Stimulated activated effector memory CD8-positive, alpha-beta T cell treated with anti-CD3 and anti-CD28 coated beads, Interleukin-12 subunit alpha, Interleukin-12 subunit beta, amount 100 ng/mL, for 72 hours (primary cell): ENCODE measurements at places on chromosomes 5 and 9.
A peak's percentile ranks its signal among the peaks of the same experiment; 100 is the strongest.

GRCh38 chr5:72179028-72179815 is 71.9 kb downstream of the MAP1B start:
- no peak for DNase-seq

DNA sequence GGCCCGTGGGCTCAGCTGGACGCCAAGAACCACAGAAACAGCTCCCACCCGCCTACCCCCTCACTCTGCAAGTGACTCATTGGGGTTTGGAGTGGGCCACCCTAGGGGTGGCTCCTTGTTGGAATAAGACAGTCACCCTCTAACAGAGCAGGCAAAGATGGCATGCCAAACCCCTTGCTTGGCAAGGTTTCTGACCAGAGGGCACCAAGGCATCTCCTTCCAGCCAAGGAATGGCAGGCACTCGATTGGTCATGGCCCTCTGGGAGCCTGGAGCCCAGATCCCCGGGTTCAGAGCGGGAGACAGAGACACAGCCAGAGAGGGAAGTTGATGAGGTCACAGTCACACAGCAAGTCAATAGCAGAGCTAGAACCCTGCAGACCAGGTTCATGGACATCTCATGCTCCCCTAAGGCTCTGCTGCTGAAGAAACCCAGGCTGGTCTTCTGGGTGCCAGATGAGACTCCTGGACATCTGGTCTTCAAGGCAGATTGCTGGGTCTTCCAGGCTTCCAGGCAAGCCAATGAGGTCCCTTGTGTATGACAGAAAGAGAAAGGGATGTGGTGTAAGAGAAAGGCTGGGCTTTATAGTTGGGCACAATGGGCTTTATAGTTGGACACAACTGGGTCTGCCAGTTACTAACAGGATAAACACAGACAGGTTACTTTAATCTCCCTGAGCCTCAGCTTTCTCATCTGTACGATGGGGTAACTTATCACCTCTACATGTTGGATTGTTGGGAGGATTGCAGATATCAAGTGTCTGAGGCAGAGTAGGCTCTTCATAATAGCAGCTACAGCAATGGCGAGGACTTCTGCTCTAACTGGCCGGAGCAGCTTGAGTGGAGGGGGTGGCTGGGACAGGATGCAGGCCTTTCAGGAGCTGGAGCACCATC is 23.3 kb upstream of the KIF12 start:
- DNase-seq = no peak

DNA sequence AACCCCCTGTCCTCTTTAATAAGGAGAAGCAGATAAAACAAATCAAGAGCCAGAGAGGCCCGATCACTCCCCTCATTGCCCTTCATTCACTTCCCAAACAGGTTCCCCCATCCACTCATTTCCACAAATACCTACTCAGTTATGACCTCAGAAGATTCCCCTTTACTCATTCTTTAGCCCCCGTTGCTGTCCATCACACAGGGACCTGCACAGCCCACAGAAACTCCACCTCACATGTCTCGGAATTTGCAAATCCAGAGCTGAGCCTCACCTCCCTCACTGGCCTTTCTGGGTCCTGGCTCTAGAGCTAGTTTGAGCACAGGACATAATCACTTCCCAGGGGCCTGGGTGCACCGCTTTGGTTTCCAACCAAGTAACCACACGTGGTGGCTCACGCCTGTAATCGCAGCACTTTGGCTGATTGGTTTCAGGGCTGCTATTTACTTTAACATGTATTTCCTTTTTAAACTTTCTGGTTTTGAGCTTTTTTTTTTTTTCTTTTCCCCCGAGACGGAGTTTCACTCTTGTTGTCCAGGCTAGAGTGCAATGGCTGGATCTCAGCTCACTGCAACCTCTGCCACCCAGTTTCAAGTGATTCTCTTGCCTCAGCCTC is 17.8 kb downstream of the ATP6V0E1 start:
- DNase-seq = peak; percentile 66

GRCh38 chr5:147985608-147986007 is 78.2 kb upstream of the SPINK5 start:
- DNase-seq = no peak

DNA sequence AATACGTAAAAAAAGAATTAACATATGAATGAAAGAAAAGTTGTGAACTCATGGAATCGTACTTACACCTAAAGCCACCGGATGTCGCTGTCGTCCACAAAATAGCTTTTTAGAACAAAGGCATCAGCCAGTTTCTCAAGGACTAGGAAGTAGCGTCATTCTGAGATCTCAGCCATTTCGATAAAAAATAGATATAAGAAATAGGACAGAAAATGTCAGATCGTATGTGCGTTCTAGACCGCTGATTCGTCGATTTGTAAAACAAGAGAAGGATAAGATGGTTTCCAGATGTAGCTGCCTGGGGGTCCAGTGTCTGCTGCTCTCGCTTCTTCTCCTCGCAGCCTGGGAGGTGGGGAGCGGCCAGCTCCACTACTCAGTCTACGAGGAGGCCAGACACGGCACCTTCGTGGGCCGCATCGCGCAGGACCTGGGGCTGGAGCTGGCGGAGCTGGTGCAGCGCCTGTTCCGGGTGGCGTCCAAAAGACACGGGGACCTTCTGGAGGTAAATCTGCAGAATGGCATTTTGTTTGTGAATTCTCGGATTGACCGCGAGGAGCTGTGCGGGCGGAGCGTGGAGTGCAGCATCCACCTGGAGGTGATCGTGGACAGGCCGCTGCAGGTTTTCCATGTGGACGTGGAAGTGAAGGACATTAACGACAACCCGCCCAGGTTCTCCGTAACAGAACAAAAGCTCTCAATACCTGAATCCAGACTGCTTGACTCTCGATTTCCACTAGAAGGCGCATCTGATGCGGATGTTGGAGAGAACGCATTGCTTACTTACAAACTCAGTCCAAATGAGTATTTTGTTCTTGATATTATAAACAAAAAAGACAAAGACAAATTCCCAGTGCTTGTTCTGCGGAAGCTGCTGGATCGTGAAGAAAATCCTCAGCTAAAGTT is at the start of gene PCDHA10:
TSS of gene PCDHA10 (plus strand) at position 126 of the 903 bp plus-strand sequence. CDS start at position 278, 152 bp downstream.
- DNase-seq = no peak

- no peak for DNase-seq
Measured at GRCh38 chr9:130116346-130116745, 55.9 kb upstream of the NCS1 start.

DNA sequence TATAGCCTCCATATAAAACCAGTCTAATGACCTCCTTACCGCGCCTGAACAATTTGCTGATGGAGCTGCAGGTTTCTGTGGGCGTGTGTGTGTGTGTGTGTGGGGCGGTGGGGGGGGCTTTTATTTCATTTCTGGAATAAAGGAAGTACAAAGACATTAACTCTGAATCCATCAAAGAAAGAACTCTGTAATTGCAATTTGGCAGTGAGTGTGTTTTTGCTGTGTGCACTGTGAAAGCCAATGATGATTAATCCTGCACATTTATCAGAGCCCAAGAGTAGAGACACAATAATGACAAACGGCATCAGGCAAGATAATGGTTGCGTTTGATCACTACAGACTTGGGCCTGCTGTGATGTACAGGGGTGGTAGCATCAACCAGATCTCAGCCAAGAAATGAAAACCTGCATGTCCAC is 29.3 kb upstream of the NDFIP1 start:
- no peak for DNase-seq

DNA sequence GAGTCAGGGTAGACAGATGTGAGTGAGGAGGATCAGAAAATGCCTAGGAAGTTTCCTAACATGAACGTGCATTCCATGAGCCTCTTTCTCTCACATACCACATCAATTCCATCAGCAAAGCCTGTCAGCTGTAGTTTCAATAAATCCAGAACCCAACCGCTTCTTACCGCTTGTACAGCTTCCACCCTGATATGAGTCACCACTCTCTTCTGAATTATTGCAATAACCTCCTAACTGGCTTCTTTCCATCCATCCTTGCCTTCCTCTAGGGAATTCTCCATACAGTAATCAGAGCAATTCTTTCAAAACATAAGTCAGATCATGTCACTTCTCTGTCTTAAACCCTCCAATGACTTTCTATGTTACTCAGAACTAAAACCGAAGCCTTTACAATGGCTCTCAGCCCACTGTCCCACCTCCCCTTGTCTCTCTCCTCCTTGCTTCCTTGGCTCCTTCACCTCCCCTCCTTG is 8.1 kb upstream of the RAD23B start:
- no peak for DNase-seq

DNA sequence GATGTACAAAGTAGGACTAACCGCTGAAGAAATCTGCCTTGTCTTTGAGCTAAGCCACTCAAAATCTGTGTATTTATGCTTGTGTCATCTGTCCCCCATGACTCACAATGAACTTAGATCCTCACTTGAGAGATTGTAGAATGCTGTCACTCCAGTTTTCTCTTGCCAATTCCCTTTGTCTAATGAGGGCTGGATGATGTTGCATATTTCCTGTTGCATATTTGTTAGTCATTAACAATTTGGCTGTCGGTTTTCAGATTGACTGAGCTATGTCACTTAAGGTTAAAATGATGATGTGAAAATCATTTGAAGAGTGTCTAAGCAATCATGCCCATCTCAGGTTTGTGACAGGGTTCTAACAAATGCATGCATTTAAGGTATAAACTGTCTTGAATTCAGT is 481.7 kb downstream of the CDH10 start:
- no peak for DNase-seq

GRCh38 chr5:151685749-151686673 is 704 bp downstream of the SPARC start:
- DNase-seq = no peak

- no peak for DNase-seq
Measured at GRCh38 chr9:136590821-136591752, 45.2 kb upstream of the NOTCH1 start.

DNA sequence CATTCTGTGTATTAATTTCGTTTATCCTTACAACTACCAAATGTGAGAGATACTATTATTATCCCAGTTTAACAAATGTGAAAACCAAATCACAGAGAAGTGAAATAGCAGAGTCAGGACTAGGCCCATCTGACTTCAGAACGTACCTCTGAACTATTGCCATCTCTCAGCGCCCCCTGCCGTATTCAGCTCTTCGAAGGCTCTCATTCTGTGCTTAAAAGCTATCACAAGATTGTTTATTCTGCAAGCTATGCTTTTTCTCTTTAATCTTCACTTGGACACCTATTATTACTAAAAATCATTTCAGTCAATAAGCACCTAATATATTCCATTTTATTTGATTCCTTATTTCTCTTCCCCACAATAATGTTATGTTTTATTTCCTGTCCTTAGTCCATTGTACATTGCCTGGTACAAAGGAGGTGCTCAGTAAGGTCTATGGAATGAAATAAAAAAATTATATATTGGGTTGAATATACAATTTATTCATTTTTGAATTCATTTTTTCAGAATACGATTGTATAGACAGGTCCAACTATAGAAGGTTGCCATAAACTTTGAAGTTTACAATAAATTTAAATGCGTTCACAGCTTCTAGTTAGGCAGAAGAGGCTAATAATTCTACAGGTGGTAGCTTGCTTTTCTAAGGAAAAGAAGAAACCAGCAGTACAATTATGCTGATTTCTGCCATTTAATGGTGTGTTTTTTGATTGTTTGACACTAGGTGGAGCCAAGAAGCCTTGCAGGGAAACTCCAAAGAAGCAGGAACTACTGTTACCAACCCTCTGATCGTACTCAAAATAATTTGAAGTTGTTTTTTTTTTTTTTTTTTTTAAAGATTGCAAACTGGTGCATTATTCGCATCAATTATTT is 202.2 kb upstream of the DMRTA1 start:
- DNase-seq = no peak

- no peak for DNase-seq
Measured at GRCh38 chr5:137867664-137868063, at the start of gene MYOT. MYOT (plus strand) TSS chr5:137867860; CDS start chr5:137870652, 2,792 bp downstream.

DNA sequence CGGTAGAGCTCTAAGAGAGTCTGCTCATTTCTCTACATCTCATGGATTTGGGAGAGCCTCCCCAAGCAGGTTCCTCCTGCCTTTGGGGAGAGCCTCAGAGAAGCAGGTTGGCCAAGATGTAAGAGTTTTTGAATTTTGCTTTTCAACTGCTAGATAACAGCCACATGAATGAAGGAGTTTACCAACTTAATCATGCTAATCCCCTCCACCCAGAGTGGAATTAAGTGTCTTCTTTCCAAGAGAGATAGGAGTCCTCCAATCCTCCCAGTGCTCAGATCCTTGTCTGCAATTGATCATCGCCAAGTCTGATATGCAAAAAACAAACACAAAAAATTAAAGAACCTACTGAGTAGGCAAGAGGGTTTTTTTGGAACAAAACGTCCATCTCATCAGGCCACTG is 99.4 kb upstream of the MAP3K1 start:
- DNase-seq = no peak

- DNase-seq = no peak
Measured at GRCh38 chr9:135048046-135048757, 39.3 kb upstream of the OLFM1 start.

DNA sequence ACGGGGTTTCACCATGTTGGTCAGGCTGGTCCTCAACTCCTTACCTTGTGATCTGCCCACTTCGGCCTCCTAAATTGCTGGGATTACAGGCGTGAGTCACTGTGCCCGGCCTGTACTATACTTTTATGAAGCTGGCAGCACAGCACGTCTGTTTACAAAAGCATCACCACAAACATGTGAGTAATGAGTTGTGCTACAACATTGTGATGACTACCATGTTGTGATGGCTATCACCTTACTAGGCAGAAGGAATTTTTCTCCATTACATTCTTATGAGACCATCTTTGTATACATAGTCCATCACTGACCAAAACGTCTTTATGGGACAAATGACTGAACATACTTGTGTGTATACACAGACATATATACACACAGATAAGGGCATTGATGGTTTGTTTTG is 1019.0 kb downstream of the CDH18 start:
- no peak for DNase-seq

- DNase-seq = no peak
Measured at GRCh38 chr5:131104169-131104808, 60.8 kb downstream of the HINT1 start.
